Right forelimb (tissue), 1 donor: ENCODE measurements at places on chromosomes 5 and 9.

GRCh38 chr9:95296761-95297160 is 20.7 kb downstream of the FANCC start:
- DNase-seq: no peak

GRCh38 chr9:99137225-99137624 is 32.3 kb downstream of the TGFBR1 start:
- no peak for DNase-seq

DNA sequence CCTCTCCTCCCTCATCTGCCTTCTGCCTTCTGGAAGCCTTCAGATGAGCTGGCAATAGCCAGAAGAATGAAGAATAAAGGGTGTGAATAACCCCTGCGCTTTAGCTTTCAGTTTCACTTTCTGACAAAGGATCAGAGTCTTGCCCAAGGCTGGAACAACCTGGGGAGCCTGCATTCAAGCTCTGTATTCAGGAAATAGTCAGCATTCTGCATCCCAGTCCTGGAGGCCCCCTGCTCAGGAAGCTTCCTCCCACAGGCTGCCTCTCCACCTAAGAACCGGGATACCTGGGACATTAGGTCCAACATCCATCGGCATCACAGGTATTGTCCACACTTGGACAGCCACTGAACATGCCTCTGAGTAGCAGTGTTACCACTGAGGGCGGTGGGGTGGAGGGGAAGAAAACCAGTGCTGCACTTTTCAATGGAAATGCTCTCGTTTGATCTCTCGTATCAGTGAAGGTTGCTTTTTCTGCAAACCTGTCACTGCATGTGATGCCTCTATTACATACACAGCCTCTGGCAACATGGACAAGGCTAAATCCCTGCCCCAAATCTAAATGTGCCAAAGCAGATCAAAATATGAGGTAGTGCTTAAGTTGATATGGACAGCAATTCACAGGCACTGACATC is 39.8 kb upstream of the ACO1 start:
- no peak for DNase-seq

GRCh38 chr5:101153526-101153925 is 250.4 kb upstream of the ST8SIA4 start:
- DNase-seq: no peak

DNA sequence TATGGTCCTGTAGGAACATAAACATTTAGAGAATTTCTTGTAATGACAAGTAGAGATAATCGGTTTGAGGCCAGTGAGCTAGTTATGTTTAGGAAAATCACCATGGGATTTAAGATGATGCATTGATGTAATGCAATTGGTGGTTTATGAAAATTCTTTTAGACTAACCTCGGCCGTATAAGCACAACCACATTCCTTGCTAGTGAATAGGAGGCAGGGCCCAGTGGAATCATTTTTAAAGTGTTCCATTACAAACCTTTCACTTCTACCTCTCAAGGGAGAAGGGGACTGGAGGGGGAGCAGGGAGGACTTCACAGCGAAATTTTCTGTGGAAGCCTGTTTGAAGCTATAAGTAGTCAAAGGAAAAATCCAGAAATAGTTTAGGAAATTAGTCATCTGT is 71.8 kb upstream of the NFIL3 start:
- DNase-seq: no peak

DNA sequence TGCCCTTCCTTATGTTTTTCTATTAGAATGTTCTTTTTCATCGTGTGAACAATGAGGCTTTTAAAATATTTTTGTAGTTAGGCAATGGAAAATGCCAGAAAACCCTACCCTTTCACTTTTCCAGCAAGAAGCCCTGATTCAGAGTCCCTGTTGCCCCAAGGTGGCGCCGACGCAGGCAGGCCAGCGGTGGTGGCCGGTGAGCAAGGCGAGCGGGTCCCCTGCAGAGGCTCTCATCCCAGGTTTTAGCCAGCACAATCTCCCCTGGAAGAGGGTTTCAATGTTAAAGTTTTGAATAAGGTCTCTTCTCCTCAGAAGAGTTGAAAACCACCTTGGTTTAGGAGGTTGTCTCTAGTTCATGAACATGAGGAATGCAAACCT is 40.8 kb upstream of the CKMT2 start:
- no peak for DNase-seq

DNA sequence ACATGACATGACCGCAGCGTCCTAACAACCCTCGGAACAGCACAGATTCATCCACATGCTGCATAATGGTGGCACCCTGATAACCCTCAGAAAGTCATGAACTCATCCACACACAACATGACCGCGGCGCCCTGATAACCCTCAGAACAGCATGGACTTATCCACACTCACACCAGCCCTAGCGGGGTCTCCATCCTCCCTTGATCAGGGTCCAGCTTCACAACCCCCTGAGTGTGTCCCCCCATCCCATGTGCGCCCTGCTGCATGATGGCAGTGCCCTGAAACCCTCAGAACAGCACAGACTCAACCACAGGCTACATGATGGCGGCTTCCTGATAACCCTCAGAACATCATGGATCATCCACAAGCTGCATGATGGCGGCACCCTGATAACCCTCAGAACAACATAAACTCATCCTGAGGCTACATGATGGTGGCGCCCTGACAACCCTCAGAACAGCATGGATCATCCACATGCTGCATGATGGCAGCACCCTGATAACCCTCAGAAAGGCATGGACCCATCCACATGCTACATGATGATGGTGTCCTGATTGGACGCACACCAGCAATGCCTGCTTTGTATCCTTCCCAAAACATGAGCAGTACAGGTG is 28.3 kb downstream of the SLC6A3 start:
- no peak for DNase-seq

GRCh38 chr5:40361378-40361777 is 318.3 kb upstream of the PTGER4 start:
- no peak for DNase-seq

GRCh38 chr5:137957948-137958347 is 68.7 kb downstream of the PKD2L2 start:
- DNase-seq: no peak

DNA sequence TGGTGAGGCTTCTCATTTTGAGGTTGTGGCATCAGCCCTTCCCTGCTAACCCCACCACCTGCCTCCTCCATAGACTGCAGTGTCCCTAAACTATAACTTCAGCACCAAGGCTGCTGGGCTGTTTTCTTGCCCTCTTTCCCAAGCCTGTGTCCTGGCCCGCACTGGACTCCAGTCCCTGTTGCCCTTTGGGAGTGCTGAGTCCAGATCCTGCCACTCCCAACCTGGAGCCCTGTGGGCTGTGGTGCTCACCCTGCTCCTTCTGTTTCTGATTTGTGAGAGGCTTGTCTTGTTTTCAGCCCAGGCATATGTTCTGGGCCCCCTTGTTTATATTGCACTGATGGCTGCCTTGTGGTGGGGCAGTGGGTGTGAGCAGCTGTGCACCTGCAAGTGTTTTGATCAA is 39.7 kb upstream of the RNU6ATAC start:
- DNase-seq: peak; percentile 30

DNA sequence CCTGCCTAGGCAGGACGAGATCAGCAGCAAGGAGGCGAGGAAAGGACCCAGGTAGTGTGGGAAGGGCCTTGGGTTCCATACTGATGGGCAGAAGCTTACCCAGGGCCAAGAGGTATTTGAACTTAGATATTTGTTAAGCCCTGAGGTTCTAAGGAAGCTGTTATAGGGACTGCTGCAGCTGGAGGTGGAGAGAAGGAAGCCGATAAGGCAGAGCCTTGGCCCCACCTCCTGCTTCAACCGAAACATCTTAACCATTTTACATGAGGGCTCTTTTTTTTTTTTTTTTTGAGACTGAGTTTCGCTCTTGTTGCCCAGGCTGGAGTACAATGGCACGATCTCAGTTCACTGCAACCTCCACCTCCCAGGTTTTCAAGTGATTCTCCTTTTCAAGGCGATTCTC is 8.6 kb upstream of the AQP3 start:
- DNase-seq: no peak

DNA sequence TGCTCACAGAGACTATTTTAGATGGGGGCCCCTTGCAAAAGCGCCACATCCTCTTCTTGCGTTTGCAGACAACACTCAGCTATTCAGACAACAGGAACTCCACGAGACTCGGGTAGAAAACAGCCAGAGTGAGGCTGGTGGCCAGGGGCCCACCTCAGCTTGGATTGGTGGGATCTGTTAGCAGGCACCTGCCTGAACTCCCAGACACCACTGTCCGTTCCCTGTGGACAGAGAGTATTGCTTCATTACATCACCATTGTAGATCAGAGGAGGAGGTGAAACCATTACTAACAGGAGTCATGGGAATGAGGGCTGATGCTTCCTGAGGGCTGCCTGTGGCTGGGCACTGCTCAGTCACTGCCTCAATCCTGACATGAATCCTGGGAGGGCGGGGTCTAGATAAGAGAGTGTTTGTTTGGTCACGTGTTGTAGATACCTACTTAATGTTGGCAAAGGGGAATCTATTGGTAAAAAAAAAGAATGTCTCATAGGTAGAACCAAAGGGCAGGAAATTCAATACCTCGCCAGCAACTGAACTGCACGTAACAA is 4.4 kb upstream of the RAPGEF1 start:
- no peak for DNase-seq

- DNase-seq: no peak
Measured at GRCh38 chr9:92804727-92805126, 40.1 kb upstream of the BICD2 start.

GRCh38 chr5:98905857-98906688 is 22.7 kb downstream of the CHD1 start:
- DNase-seq: no peak

DNA sequence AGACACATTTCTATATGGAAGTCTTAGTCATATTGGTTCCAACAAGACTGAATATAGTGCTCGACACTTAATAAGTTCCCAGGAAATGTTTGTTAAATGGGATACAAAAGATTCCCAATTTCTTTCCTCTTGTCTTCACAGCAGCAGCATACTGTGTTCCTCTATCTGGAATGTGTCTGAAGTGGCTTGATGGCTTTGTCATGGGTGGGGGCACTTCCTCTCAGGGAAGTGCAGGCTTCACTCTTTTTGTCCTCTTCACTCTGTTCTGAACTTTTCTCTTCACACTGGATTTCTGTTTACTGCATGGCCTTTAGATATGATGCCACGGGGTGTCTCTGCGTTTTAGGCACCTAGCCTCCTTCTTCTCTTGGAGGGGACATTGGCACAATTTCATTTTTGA is 127.7 kb upstream of the C9orf72 start:
- no peak for DNase-seq

- no peak for DNase-seq
Measured at GRCh38 chr5:103990064-103990463, 427.5 kb upstream of the NUDT12 start.

DNA sequence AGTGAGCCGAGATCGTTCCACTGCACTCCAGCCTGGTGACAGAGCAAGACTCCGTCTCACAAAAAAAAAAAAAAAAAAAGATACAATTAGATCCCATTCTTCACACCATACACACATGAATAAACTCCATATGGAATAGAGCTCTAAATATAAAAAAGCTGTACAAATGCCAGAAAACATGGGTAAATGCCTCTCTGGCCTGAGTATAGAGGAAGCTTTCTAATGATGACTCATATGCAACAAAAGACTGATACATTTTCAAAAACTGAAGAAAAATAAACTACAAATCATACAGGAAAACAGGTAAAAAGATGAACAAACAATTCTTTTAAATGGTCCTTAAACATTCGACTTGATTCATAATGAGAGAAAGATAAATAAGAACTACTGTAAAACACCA is 8.6 kb downstream of the ZFP62 start:
- DNase-seq: no peak

DNA sequence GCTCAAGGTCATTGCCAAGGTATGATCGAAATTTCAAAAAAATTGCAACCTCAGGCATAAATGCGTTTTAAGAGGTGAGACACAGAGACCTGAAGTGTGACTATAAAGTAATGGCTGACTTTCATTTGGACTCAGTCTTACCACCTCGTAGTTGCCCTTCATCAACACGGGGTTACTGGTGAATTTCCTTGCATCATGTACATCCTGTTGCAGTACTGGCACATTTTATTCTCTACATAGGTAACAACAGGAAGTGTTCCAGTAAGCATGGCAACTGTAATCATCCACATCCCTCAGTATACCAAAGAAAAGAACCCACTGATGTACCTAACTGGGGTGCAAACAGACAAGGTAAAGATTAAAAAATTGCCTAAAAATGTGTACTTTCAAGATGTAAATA is 29.3 kb downstream of the MOCS2 start:
- DNase-seq: no peak

- no peak for DNase-seq
Measured at GRCh38 chr9:87479801-87480201, 17.9 kb upstream of the DAPK1 start.

GRCh38 chr5:126780165-126780827 is 3.4 kb downstream of the LMNB1 start:
- no peak for DNase-seq

DNA sequence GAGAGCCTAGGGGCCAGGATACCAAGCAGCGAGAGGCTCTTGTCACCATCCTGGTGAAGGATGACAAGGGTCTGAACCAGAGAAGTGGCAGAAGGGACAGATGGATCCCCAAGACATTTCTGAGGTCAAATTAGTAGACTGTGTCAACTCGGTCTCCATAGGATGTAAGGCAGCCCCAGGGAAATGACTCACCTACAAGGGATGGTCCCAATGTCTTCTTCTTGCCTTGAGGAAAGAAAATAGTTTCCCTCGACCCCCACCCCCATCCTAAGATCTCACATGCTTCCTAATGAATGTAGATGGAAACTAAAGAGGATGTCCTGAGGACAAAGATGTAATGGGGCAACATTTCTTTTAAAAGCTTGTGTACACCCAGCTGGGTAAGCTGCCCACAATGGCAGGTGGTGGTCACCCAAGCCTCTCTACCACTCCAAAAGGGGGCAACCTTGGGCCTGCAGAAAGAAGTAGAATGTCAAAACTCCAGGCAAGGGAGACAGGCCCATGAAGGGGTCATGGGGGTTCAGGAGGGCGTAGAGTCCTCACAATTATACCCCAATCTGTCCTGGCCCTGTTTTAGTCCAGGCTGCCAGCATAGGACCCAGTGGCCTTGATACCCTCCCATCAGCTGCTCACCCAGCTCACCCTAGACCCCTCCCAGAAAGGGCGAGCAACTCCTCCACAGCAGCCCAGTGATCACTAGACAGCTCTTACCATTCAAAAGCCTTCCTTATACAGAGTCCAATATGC is 187.4 kb downstream of the ACTL7B start:
- DNase-seq: no peak

- no peak for DNase-seq
Measured at GRCh38 chr5:34847056-34847455, 8.1 kb downstream of the TTC23L start.

- DNase-seq: no peak
Measured at GRCh38 chr5:91042936-91043255, 340.2 kb downstream of the ARRDC3 start.

DNA sequence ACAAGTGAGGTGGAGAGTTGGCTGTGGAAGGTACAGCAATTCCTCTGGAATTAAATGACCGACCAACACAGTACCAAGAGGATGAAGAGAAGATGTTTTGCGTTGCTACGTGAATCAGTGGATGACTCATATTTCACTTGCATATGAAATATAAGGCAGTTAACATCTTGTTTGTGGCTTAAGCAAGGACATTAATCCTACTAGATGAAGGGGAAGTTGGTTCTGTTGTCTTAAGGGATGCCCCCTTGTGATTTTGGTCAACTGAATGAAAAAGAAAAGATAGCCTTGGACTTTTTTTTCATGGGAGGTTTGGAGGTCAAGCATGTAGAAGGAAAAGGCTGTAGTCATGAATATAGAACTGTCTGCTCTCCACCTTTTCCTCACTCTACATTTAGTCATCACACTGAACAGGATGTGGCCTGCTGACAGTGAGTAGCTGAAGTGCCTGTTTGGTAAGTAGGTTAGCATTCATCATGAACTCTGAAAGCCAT is 33.9 kb downstream of the VLDLR start:
- no peak for DNase-seq

GRCh38 chr9:130024597-130024994 is 18.4 kb downstream of the FNBP1 start:
- no peak for DNase-seq
